Fibroblast of the aortic adventitia (primary cell): ENCODE measurements at places on chromosomes 11 and 22. TPM values are rescaled to one million over a fixed set of nuclear protein-coding genes. Genes with fewer than 3 reads are reported as not detected.

DNA sequence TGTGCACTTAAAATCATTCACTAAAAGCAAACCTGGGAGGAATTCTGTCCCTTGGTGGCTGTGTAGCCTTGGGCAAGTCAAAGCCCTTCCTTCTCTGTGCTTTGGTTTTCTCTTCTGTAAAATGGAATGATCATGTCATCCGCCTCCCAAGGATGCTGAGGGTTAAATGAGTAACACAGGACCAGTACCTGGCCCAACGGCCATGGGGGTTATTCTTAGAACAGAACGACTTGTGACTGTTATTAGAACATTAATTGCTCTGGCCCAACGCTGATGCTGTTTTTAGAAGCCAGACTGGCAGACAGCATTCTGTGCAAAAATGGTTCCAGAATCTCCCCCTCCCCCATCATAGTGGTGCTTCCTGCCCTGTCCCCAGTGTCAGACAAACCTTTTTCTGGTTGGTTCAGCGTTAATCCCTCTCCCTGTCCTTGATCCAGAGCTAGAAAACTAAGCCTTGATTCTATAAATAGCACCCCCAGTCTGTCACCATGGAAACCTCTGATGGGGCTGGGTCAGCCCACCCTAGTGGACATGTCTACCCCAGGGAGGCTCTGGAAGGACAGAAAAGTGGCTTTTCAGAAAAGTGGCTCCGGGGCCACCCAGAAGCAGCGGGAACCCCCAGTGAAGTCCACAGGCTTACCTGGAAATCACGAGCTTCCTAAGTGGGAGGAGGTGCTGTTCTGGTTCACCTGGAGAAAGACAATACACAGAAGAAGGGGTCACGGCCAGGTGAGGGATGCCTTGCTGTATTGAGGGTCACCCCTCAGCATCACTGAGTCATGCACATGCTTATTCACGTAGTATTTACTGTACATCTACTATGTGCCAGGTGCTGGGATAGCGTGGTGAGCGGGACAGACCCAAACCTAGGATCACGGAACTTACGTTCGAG lies 15.5 kb upstream of the TFIP11 start:
- no peak for DNase-seq

DNA sequence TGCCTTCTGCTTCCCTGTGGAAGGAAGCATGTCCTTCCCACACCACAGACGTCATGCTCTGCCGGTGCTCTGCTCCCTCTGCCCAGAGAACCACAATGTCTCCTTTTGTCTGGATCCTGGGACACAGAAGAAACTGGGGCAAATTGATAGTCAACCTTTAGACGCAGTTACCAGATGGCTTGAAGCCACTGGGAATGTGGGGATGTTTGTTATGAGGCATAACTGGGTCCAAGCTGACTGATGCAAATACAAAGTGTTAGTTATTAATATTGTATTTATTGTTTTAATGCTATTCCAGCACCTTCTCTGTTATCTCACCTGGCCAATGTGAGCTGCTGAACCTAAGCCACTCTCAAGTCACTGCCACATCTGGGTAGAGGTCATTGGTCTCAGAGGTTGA lies 322.2 kb downstream of the SHANK2 start:
- DNase-seq, result no peak

GRCh38 chr11:87275176-87275575 lies 237.4 kb downstream of the TMEM135 start:
- DNase-seq, result peak; percentile 54

- DNase-seq, result no peak
Measured at GRCh38 chr11:32121012-32121411, 30.1 kb downstream of the RCN1 start.

DNA sequence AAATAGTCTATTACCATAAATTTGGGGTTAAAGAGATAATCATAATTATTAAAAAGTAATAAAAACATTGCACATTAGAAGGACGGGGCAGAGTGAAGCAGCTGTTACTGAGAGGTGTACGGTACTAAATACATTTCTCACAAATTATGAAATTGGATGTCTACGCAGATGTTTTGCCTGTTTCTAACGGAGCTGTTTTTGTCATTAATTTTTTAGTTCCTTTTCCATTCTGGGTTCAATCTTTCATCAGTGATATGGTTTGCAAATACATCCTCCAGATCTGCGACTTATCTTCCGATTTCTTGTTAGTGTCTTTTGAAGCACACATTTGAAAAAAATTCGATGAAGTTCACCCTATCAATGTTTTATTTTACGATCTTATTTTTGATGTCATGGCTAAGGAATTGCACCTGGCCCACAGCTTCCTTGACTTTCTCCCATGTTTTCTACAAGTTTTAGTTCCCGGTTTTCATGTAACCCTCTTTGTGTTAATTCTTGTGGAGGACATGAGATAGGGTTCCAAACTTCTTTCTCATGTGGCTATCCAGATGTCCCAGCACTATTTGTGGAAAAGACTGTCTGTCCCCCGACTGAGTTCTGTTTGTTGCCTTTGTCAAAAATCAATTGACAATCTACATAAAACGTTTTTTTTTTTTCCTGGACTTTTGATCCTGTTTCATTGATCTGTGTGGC lies 21.3 kb upstream of the KRTAP5-6 start:
- DNase-seq, result no peak

Gene PATE2
- total RNA-seq, result 0.18 and 3.2 TPM in 2 replicates

Gene MUC5AC
- under 0.01 TPM in 1 of 2 replicates, not detected in the other for total RNA-seq

DNA sequence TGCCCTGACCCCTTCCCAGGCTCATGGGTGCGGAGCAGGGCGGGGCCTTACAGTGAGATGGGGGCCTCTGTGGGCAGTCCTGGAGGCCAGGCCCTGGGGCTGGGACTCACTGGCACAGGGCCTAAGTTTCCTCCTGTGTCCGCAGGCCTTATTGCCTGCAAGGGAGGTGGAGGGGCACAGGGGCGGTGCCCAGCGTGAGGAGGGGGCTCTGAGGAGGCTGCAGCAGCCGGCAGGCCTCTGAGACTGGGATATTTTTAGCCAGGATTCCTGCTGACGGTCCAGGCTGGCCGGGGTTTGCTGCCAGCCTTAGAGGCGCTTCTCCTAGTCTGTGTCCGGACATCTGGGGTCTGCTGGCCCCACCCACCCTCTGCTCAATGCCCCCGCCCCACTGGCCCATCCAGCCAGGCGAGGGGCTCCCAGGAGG lies 5.7 kb upstream of the RTN4R start:
- no peak for DNase-seq

GRCh38 chr11:112784323-112785073 lies 176.7 kb upstream of the NCAM1 start:
- DNase-seq, result peak; percentile 99

DNA sequence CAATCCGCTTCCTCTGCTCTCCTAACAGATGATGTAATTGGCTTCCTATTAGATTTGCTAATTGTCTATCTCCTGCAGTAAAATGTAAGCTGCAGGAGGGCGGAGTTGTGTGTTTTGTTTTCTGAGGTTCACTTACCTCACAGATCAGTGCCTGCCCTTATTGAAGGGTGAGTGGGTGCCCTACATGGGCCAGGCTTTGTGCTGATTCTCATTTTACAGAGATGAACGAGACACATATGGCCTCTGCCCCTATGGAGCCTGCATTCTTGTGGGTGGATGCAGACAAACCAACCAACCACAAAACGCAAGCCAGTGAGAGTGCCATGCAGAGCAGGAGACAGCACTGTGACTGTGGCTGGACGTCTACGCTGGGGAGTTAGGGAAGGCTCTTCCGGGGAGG lies 9.9 kb downstream of the TESMIN start:
- DNase-seq, result no peak

- no peak for DNase-seq
Measured at GRCh38 chr22:36625102-36625501, 78.5 kb downstream of the CACNG2 start.

DNA sequence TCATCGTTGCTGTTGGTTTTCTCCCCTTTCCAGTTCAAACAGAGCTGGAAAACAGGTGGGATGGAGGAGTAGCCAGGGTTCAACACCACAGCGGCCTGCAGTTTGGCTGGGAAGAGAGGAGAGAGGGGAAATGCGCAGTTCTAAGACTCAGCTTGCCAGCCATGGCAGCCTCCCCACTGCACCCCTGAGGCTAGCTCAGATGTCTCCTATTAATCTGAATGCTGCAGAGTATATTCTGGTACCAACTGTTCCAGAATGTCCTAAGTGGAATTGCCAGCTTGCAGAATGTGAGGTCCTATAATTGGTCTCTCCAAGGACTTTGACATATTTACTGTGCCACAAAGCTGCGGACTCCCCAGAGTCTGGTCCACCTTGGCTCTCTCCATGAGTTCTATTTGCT lies 32.0 kb downstream of the NEFH start:
- DNase-seq, result no peak

Gene CASP4
- 158 and 245 TPM in 2 replicates for total RNA-seq

DNA sequence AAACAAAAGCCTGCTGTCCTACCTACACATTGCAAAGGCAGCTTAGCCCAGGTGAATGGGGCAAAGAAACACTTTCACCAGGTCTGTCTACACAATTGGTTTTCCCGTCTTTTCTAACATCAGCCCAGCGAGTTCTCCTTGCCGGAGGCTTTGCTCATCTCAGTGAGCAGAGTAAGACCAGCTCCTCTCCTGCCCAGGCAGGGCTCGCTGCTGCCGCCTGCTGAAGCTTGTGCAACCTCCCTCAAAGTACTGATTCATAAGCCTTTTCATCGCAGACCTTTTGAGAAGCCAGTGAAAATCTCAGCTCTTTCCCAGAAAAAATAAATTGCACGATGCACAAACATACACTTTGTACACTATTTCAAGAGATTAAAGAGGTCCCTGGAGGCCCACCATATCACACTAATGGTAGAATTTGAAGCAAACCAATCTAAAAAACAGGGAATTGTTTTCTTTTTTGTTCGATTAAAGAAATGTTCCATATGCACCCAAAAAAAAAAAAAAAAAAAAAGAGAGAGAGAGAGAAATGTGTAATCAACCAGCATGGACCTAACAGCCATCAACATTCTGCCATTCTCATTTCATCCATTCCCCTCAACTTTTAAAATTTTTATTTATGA lies 328.1 kb upstream of the MPPED2 start:
- DNase-seq, result peak; percentile 53

DNA sequence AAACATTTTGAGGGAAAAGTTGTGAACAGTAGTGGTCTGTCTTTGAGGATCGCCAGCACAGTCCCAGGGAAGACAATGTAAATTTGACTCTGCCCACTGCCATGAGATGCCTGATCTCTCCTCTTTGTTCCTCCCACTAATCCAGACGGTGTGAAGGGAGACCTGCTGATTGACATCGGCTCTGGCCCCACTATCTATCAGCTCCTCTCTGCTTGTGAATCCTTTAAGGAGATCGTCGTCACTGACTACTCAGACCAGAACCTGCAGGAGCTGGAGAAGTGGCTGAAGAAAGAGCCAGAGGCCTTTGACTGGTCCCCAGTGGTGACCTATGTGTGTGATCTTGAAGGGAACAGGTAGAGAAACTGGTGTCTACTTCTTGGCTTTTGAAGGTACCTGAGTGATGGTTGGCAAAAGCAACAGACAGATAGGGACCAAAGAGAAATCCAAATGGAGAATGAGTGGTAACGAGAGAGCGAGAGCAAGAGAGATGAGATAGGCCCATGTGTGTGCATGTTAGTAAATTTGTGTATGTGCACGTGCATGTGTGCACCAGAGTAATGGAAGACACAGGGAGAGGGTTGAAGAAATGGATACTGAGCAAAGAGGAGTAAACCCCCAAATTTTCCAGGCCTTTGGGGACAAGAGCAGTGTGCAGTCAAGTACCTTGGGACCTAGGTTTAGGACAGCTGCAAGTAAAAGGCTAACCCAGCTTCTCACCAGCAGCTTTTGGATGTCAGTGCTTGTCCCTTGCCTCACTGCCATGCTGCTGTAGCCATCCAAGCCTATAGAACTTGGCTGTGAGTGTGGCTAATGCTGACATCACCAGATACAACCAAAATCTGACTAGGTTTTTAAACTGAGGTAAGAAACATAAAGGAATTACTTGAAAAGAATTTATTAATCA lies 1.9 kb downstream of the NNMT start:
- peak; percentile 70 for DNase-seq

GRCh38 chr11:47961383-47961782 lies 19.0 kb upstream of the PTPRJ start:
- DNase-seq, result no peak

DNA sequence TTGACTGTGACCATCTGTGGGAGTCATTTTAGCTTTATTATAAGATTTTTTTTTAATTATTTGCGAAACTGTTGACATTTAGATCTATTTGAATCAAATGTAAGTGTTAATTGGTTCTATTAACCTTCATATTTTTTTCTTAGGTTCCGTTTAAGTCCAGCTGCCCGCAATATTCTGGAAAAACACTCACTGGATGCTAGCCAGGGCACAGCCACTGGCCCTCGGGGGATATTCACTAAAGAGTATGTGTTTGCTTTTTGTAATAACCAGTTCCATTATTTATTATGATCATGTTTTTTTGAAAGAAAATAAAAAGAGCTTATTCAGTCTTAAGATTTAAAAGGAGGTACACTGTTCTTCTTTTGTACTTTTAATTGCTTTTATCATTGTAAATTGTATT lies 43.9 kb downstream of the PDHX start:
- DNase-seq, result no peak

DNA sequence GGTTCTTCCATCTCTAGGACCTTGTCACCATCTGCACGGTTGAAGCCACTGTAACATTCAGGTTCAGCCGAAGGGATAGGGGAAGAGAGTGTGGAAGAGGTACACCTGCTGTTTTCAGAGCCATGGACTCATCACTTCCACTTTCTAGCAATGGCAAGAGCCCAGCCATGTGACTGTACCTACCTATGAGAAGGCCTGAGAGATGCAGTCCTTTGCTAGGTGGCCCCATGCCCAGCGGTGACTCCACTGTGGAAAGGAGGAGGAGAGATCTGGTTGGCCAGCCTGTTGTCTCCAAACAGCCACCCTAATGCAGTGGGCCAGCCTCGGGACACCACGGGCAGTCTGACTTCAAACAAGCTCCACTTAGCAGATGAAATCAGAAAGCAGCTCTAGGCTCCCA lies 16.0 kb downstream of the RASD2 start:
- no peak for DNase-seq

DNA sequence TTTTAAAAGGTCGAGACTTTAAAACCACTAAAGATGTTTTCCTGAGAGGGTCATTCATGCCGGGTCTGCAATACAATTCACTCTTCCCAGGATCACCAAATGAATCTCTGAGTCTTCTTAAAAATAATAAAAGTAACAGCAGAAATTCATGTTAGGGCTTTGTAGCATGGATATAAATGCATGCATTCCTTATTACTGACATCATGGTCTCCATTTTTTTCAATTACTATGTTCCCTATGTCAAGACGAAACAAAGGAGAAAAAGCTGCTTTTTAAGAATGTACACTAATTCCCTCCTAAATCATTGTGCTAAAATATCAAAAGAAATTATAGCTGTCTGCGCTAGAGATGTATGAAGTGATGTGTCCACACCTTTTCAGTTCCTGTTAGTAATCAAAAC lies 789.9 kb upstream of the LRRC4C start:
- DNase-seq, result peak; percentile 32

DNA sequence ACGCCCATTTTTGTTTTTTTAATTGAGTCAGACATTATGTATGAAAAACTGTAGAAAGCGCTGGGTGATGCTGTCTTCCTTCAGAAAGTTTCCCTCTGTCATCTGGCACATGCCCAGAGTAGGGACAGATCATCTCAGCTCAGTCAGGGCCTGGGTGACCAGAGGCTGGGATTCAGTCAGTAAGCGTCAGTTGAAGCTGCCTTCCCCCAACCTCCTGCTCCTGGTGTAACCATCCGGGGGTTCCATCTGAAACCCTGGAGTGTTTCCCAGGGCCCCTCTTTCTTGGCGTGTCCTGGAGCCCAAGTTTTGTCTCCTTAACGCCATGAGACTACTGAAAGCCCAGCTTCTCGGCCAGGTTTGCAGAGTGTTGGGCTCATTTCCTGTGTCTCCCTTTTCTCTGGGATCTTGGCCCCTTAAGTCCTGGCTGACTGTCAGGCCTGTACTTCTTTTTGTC lies 10.7 kb downstream of the PPFIA1 start:
- peak; percentile 79 for DNase-seq

GRCh38 chr11:78801161-78801884 lies 226.7 kb upstream of the NARS2 start:
- DNase-seq, result peak; percentile 97

- DNase-seq, result no peak
Measured at GRCh38 chr11:118343248-118343647, 743 bp upstream of the CD3D start.
